ENCODE measurements at places on chromosomes 6 and 20.

DNA sequence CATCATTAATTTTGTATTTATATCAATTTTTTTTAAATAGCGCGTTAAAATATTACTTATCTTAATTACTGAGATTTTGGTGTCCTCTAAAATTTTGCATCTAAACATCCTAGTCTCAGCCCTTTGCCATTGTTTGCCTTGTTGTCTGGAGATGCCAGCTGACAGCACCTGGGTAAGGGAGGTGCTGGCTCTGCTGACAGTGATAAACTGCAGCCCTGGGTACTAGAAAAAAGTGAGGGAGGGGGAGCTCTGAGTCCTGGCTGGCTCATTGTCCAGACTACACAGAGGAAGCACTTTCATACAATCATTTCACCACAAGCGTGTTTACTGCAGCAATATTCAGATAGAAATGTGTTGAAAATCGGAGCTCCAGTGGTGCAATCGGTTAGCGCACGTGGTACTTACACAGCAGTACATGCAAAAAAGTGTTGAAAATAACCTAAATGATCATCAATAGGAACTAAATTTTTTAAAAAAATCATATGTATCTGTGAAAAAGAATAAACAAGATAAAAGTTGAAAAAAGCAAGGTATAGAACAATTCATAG is 18.5 kb upstream of the UBR2 start:
- DNase-seq: no peak

DNA sequence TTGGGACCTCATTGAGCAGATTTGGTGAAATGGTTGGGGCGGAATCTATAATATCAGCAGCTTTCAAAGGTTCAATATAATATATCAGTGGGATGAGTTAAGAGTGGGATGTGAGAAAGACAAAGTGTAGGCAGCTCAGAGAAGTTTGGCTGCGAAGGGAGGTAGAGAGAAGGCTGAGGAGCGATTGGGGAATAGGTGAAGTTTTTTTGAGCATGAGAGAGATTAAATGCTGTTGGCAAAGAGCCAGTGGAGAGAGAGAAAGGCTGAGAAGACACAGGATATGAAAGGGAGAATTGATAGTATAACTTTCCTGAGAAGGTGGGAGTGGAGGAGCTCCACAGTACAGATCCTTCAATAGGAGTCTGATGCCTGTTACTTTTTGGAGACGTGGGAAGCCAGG is 12.1 kb upstream of the SERINC3 start:
- no peak for DNase-seq

GRCh38 chr20:889106-889505 is 27.0 kb downstream of the ANGPT4 start:
- no peak for DNase-seq

- DNase-seq: no peak
These were observed 25.4 kb downstream of the DIDO1 start for GRCh38 chr20:62900692-62901584.

- no peak for DNase-seq
These were observed 676.2 kb downstream of the HDGFL1 start for GRCh38 chr6:23245572-23245971.

GRCh38 chr6:45742591-45742990 is 273.1 kb downstream of the CLIC5 start:
- DNase-seq: no peak

DNA sequence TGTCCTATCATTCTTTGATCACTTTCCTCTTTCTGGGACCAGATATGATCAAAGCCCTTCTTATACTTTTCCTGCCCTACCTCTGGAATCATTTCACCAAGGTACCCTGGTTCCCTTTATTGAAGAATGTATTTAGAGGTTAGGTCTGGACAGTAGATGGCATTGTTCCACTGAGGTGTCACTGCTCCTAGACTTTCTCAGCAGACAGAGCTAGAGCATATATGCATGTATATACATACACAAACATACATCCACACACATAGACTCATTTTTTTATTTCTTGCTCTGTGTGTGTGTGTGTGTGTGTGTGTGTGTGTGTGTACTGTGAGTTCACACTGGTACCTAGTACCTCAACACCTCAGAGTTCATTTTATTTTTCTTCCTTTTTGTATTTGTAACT is 40.9 kb downstream of the PTPRA start:
- DNase-seq: no peak

DNA sequence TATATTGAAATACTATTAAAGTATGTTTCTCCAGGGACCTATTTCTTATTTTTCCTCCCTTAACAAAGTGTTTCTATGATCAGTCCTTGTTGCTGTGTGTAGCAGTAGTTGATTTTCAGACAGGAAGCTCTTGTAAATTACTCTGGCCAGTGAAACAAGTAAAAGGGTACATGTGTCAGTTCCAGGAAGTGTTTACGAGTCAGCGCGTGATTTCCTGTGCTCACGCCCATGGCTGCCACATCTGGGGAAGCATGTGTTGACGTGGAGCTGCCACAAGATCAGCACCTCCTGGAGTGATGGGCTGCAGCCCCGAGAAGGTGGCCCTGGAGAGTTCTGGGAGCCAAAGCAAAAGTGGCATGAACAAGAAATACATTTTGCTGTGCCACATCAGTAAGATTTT is 38.6 kb upstream of the GGTLC1 start:
- DNase-seq: no peak

- no peak for DNase-seq
These were observed 6.9 kb downstream of the MANBAL start for GRCh38 chr20:37296371-37296770.

- DNase-seq: no peak
These were observed 25.4 kb upstream of the C20orf144 start for GRCh38 chr20:33636776-33637175.

- DNase-seq: no peak
These were observed 32.4 kb upstream of the FAM184A start for GRCh38 chr6:119110601-119111548.

DNA sequence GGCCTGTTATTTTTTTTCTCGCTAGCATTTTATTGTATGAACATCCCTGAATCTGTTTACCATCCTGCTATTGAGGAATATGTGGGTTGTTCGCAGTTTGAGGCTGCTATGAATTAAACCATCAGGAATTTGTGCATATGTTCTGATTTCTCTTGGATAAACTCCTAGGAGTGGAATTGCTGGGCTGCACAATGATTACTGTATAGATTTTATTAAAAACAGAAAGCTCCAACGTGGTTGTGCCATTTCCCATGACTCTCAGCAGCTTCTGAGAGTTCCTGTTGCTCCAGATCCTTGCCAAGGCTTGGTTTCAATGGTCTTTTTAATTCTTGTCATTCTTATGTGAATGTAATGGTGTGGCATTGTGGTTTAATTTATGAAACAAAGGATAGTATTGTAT is 75.1 kb downstream of the EDN3 start:
- DNase-seq: no peak

GRCh38 chr6:43496370-43497128 is 13.6 kb downstream of the LRRC73 start:
- DNase-seq: peak; percentile 81

DNA sequence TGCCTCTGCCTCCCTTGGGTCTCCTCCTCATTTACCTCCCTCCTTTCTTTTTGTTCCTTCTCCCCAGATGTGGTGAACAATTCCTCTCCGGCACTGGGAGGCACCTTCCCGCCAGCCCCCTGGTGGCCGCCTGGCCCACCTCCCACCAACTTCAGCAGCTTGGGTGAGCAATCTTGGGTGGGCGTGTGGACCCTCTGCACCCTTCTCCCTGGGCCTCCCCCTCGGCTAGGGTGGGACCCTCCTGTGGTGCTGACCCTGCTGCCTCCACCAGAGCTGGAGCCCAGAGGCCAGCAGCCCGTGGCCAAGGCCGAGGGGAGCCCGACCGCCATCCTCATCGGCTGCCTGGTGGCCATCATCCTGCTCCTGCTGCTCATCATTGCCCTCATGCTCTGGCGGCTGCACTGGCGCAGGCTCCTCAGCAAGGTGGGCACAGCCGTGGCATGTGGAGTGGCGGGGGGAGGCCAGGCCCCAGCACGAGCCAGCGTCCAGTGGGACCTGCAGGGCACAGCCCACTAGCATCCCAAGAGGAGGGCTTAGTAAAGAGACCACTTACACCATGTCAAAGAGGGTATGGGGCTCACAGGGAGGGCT is 8.8 kb downstream of the DDR1 start:
- peak; percentile 68 for DNase-seq

GRCh38 chr6:135955099-135955498 is 103.6 kb downstream of the PDE7B start:
- DNase-seq: no peak

GRCh38 chr20:21503345-21503744 is 10.5 kb downstream of the NKX2-2 start:
- no peak for DNase-seq

DNA sequence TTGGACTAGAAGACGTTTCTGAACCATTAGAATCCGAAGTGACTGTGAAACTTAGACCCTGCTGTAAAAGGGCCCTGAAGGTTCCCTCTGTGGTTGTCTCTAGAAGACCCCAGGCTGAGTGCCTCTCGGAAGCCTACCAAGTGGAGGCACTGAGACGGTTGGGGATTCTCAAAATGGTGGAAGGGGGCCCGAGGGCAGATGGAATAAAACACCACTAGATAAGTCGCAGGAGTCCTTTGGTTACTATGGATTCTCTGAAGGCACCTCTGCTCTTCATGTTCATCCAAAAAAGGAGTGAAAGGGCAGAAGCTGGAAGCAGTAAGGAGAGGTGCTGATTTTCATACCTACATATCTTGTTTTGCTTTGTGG is 4.0 kb upstream of the TFAP2D start:
- no peak for DNase-seq

DNA sequence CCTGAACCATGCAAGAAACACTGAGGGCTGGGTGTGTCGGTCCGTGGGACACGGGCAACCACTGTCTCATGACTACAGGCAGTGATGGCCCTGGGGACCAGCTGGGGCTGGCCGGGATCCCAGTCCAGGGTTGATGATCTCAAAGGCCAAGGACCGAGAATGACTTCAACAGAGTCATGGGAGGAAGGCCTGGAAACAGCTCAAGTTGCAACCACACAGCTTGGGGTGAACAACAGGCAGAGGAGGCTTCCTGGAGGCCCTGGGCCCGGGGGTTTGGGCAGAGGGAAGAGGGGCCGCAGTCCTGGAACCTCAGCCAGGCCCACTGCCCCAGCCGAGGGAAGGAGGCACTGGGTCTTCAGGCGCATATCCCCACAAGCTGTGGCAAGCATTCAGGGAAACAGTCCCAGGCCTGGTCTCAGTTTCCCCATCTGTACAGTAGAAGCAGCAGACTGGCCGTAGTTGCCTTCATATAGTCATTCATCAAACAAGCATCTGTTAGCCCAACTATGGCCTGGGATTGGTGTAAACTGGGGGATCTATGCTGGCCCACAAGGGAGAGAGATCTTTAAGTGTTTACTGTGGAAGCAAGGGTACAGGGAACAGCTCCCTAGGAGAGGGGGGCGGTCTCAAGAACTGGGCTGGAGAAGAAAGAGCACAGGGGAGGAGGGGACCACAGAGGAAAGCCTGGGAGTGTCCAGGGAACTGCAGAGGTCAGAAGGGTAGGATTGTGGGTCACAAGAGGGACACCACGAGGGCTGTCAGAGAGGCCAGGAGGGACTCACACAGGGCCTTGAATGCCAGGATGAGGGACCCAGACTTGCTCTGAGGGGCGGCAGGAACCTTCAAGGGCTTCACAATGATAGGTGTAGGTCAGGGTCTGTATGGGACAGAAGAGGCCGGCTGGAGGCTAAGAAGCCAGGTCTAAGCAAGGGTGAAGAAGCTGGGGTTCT is 2.1 kb downstream of the MYL9 start:
- no peak for DNase-seq

DNA sequence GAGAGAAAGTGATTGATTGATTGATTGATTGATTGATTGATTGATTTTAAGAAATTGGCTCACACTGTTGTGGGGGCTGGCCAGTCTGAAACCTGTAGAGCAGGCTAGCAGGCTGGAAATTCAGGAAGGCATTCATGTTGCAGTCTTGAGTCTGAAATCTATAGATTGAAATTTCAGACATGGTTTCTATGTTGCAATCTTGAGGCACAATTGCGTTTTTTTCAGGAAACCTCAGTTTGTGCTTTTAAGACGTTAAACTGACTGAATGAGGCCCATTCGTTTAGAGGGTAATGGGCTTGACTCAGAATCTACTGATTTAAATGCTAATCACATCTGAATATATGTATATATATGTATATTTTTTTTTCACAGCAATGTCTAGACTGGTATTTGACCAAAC is 106.3 kb downstream of the STXBP5 start:
- no peak for DNase-seq

GRCh38 chr6:45655745-45656476 is 278.2 kb upstream of the SUPT3H start:
- DNase-seq: peak; percentile 73

- no peak for DNase-seq
These were observed 8.1 kb downstream of the ARHGAP18 start for GRCh38 chr6:129701721-129702455.

DNA sequence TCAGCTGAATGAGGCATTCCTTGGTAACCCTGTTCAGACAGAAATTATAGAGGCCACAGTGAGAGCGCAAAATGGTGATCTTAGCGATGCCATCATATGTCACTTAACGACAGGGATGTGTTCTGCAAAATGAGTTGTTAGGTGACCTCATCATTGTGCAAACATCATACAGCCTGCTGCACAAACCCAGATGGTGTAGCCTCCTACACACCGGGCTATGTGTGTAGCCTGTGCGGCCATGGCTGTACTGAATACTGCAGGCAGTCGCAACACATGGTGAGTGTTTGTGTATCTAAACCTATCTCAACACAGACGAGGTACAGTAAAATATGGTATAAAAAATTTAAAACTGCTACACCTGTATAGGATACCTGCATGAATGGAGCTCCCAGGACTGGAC is 234.1 kb upstream of the PMEPA1 start:
- no peak for DNase-seq

- DNase-seq: no peak
These were observed 51.8 kb upstream of the MYB start for GRCh38 chr6:135129136-135129856.

DNA sequence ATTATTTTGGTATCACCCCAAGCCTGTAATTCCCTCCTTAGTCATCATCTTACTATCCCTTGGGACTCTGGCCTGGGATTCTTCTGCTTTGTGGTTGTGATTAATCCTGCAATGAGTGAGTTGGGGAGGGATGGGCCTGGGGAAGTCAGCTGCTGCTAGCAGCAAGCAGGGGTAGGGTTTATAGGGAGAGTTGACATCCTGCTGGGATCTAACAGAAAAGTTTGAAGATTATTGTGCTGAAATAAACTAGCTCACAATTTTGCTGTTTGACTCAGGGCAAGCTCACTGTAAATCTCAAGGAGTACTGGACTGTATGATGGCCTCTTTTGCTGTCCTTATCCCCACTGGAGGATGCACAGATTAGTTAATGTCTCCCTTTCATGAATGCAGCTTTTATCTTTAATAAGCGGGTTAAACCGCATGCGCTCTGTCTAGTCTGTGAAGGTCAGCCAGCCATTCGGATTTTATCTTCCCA is 83.4 kb downstream of the JARID2 start:
- no peak for DNase-seq

DNA sequence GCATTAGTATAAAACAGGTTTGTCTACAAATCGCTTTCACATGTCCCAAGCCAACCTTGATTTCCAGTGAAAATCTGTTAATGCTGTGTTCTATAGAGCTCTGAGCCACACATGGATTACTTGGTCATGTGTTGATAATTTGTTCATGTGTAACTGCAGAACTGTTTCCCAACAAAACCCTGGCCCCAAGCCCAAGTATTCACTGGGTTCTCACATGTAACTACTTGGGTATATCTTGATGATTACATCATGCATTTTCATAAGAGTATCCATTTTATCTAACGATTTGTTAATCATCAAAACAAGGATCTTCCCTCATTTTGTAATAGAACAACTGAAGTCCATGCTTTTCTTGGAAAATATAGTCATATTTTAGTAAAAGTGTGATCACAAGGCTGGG is 657.6 kb downstream of the PRKN start:
- DNase-seq: no peak
